ENCODE measurements at places on chromosomes 4 and X.

DNA sequence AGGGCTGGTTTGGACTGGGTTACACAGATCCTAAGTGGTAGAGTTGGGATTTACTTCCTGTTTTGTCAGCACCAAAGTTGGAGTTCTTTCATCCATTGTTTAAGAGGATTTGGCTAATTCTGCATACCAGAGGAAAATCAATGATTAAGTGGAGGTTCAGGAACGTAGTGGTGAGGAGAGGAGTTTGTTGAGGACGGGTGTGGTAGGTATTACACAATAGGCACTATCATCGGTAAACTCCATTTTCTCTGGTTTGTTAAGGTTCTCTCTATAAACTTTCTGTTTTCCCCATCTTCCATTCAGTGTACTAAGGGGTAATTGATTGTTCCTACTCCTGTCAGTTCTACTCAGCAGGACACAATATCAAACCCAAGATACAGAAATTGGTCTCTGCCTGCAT, 107.5 kb upstream of the VCX2 start:
- DNase-seq: no peak

DNA sequence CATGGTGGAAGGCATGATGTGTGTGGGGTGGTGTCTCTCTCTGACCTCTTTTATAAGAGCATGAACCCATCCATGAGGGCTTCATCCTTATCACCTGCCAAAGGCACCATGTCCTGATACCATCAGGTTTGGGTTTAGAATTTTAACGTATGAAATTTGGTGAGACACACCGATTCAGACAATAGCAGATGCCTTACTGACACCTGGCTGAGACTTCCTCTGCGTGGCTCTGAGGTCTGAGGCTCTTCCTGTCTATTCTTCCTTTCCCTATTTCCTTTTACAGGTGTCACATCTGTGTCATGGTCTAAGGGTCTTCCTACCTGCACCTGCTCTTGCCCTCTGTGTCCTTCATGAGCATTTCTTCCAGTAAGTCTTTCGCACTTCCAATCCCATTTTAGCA, 320.7 kb upstream of the CLNK start:
- DNase-seq: no peak

- DNase-seq: no peak
These were observed 150.6 kb downstream of the PRDM5 start for GRCh38 chr4:120771907-120772306.

DNA sequence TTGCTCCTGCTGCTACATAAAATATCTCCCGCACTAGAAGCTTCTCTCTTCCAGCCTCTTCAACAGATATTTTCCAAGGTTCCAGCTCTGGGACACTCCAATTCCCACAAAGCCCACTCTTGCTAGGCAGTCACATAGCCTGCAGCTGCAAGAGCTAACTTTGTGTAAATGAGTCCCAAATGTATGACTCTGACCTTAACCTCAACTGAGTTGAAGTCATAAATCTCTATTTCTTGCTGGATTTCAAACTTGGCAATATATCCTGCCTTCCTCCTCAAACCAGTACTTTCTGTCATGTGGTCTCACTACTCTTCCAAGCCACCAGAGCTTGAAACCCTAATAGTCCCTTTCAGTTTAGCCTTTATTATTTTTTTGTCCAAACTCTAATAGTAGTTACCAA, 315.4 kb upstream of the GRIA3 start:
- DNase-seq: no peak

- DNase-seq: no peak
These were observed 151.2 kb upstream of the SLC4A4 start for GRCh38 chr4:71187404-71188155.

DNA sequence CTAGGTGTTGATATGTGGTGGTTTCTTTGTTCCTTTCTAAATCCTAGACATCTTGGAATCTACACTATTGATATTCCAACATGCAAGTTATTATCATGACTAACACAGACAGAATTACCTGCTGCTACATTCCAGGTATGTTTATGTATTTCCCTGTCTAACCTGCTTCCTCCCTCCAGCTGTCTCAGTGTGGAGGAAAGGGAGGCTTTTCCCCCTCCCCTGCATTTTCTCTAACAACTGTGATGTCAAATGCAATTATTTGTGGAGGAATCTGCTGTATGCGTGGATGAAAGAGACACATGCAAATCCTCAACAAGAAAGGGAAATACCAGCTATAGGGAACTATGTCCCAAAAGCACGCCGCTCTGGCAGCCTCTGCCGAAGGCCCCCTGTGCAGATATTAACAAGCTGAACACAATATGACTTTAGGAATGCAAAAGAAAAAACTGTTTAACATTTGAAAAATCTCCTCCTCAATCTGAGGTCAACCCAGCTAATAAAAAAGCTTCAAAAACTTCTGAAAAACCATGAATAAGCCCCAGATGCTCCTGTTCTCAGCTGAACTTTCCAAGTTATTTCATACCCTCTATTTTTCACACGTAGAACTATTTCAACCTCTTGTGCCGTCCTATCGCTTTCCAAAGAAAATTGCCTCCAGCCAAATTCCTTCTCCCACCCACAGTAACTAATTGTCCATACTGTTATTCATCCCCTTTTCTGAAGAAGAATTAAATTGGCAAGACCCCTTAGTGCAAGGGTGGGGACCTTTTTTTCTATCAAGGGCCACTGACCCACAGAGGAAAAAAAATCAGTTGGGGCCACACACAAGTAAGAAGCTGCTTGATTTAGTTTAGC, 225.1 kb upstream of the GPC4 start:
- no peak for DNase-seq

DNA sequence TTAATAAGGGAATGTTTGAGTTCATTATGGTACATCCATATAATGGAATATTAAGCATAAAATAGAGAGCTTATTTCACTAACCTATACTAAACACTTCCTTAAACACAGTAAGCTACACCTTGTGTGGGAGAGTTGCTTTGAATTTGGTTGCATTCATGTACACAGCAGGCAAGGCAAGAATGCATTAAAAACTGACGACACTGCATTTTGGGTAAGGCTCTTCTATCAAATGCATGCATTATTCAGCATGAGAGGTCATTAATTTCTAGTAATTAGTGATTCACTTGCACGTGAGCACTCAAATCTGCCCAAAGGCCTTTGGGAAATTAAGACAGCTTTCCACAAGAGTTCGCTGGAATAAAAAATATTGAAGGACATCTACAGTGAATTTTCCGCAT, 8.8 kb upstream of the C1GALT1C1 start:
- DNase-seq: no peak

DNA sequence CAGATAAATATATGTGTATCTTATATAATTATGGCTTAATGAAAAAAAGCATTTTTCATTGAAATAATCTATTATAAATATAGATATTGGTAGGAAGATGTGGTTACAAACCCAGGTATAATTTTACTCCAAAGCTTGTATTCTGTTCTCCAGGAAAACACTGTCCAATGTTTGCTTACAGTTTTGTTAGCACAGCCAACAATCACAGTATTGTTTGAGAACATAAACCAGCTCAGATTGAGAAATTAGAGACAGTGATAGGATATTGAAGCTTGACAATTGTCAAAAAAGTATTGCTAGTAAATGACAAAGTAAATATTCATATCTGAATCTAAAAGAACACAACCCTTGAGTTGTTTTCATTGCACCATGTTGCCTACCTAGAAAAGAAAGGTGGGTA, 228.8 kb downstream of the ADGRL3 start:
- no peak for DNase-seq

DNA sequence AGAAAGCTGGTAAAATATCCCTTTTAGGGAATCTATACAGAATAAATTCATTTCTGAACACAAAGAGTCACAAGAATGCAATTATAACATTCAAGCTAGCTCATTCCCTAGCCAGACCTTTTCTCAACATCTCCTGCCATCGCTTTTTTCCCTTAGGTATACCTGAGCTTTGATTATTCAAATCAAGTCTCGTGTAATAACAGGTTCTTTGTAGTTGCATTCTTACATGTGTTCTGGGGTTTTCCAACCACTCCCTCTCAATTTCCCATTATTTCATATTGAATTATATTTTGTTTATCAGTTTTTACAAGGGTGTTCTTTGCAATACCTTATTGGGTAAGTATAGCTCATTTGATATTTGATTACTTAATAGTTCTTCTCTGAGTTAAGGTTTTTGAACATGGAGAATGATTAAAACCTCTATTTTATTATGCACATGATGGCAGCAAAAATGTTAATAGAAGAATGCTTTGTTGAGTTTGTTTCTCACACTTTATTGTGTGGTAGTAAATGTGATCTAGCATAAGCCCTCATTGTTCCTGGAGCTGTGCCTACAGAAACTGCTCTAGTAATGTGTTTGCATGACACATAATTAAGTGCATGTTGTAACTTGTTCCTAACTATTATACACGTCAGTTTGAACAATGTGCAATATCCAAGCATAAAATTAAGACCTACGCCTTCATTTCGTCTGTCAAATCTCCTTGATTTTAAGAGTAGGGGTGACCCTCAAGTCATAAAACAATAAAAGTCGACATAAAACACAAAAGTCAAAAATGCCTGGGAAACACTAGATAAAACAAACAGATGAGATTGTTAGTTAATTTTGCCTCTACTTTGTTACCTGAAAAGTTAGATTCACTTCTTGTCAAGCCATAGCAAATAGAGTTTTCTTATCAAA, 124.0 kb upstream of the POF1B start:
- no peak for DNase-seq

GRCh38 chr4:18961266-18961665, 939.7 kb upstream of the LCORL start:
- no peak for DNase-seq

GRCh38 chrX:69126642-69127041, 38.6 kb downstream of the PJA1 start:
- no peak for DNase-seq

- DNase-seq: no peak
These were observed 18.0 kb upstream of the RHOXF2 start for GRCh38 chrX:120140293-120140981.

GRCh38 chr4:77065382-77065781, 10.4 kb downstream of the CCNI start:
- DNase-seq: no peak

DNA sequence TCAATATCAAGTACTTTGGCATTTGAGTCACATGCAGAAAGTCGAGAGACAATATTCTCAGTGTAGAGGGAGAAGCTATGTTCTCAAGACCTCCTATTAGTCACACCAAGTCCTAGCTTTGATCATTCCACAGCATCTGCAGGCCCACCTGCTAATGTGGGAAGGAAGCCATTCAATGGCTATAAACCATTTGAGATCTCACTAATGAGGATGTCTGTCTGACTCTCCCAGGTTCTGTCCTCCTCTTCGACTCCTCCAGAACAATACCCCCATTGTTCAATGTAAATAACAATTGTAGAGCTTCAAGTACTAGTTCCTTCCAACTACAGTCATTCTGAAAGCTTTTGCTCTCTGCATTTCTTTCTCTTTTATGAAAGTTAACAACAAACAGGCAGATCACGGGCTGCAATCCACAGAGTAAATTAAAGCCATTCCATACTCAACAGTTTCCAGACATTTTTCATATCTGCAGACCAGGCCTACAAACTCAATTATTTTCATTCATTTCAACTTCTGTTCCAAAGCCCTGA, 140.2 kb upstream of the EDNRA start:
- no peak for DNase-seq

DNA sequence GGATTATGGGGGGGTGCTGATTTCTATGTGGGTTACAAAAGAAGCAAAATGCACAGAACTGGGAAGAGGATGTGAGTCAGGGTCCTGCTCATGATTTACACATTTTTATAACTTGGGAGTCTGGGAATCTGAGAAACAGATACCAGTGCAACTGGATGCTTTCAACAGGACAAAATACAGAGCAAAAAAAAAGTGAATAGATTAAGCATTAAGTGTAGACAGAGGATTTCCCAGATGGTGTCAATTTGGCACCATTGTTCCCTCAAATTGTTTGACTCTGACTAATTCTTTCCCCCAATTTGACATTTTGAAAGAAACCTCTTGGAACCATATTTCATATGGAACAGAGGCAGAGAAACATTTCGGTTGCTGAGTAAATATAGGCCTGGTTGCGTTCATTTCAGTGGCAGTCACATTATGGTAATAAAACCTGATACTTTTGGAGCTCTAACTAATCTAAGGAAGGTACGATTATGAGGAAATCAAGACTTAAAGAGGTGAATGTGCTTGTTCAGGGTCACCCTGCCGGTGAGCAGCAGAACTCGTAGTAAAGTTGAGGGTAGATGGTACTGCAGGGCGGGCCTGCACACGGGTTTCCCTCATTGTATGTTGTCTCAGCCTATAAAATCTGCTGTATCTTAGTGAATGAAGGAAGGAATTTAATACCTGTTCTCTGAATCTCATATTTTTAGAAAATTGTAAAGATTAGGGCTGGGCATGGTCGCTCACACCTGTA, 18.7 kb upstream of the CDKL5 start:
- DNase-seq: no peak

DNA sequence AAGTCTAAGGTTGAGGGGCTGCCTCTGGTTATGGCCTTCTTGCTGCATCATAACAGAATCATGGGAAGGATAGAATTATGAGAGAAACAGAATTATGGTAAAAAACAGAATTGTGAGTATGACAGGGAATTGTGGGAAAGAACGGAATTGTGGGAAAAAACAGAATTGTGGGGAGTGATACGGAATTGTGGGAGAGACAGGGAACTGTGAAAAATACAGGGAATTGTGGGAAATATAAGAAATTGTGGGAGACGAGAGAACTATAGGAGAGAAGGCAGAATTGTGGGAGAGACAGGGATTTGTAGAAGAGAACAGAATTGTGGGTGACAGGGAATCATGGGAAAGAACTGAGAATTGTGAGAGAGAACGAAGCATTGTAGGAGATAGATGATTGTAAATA, 159.1 kb downstream of the FRMPD4 start:
- no peak for DNase-seq

GRCh38 chr4:78409612-78410202, 141.9 kb upstream of the ANXA3 start:
- no peak for DNase-seq

DNA sequence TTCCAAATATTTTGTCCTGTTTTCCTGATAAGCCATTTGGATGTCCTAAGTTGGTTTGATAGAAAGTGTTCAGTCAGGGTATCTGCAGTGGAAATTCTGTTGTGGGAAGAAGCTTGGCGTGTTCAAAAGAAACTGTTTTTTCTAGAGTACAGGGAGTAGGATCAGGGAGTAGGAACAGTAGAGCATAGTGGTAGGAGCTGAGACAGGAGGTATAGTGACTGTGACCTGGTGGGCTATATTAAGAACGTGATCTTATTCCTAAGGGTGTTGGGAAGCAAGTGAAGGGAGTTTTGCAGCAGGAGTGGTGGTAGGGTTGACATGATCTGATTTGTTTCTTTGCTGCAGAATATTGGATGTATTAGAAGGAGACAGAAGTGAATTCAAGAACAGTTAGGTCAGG, 348.2 kb downstream of the BMPR1B start:
- no peak for DNase-seq

- DNase-seq: no peak
These were observed 15.2 kb upstream of the RUFY3 start for GRCh38 chr4:70706516-70706915.

- no peak for DNase-seq
These were observed 330.2 kb downstream of the ZIC3 start for GRCh38 chrX:137896123-137896522.

DNA sequence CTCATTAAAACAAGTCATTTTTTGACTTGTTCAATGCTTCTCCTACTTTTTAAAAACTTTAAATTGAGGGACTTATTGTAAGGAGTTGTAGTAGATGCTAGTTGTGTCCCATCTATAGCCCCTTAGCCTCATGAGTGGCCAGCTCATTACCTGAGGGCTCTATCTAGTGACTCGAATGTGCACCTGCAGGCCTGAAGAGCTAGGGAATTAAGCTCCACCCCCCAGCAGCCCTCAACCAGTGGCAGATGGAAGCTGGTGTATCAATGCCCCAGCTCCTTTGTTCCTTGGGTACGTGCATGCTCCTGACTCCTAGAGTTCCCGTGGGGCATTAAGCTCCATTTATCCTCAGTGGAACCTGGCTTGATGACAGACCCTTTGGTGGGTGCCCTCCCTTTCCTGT, 146.7 kb upstream of the FAM9B start:
- DNase-seq: no peak
